ENCODE measurements at places on chromosomes 4 and X.

DNA sequence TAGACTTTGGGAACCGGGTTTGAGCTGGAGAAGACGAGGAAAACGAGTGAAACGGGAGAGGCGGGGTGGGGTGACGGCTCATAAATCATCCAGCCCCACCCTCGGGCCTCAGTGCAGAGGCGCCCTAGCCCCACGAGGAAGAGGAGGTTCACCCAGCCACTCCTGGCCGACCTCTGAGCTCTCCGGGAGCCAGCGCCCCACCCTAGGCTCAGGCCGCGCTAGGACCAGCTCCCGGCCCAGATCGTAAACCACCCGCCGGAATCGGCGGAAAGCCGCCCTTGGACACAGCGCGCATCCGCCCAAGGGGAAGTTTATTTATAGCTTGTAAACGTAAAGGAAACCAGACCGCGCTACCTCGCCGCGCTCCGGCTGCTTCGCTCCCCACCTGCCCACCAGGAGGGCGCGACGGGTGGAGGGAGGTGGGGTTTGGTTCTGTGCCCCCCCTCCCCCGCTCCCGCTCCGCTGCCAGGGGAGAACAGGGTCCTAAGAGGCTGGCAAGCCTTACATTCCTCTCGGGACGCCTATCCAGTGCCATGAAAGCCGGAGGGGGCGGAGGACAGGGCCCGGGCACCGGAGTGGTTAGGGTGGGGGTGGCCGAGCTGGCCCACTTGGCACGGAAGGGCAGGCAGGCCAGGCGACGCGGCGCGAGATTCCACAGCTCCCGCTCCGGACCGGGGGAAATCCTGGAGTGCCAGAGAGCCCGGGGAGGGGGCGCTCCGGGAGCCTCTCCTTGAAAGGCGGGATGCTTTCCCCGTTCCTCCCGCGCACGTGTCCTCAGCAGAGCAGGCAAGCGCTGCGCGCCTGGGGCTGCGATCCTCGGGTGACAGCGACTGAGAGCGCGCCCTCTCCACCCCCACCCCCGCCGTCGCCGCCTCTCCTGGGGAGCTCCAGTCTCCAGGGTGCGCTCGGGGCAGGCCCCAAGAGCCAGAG, 84.2 kb downstream of the BCOR start:
- DNase-seq = no peak

GRCh38 chr4:19368800-19369199, 882.9 kb upstream of the SLIT2 start:
- DNase-seq = no peak

- DNase-seq = no peak
Observed at GRCh38 chrX:129846716-129847115, 3.0 kb upstream of the ZDHHC9 start.

- DNase-seq = no peak
Observed at GRCh38 chrX:131288738-131289511, at the start of gene IGSF1. TSS of gene IGSF1 (minus strand) at chrX:131289306. CDS start at chrX:131286674, 2,632 bp downstream.

- no peak for DNase-seq
Observed at GRCh38 chr4:79083406-79084010, 144.3 kb upstream of the PAQR3 start.

GRCh38 chrX:46561824-46562657, 11.5 kb upstream of the CHST7 start:
- no peak for DNase-seq

GRCh38 chrX:136273986-136274385, 22.8 kb upstream of the MAP7D3 start:
- no peak for DNase-seq

DNA sequence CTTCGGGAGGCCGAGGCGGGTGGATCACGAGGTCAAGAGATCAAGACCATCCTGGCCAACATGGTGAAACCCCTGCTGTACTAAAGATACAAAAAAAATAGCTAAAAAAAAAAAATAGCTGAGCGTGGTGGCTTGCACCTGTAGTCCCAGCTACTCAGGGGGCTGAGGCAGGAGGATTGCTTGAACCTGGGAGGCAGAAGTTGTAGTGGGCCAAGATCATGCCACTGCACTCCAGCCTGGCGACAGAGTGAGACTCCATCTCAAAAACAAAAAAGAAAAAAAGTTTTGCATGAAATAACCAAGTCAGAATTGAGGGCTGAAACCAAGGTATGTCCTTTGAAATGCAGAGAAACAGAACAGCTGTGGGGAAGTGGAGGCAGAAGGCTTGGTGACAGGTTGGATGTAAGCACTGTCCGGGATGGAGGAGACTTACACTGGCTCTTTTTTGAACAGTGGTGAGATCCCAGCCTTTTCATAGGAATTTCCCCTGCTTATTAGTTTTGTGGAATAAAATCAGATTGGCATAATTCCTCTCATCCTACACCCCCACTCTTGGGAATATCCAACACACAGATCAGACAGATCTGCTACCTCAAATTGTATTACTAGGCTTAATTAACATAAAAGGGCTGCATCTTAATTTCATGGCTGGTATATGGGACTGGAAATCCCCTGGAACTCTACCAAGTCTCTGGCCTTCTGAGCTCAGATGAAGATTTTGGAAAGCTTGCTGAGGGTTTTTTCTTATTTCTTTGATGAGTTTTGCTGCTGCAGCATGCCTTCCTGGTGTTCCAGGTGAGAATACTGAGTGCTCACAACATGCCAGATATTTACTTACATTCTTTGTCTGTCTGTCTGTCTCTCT, 18.8 kb upstream of the C4orf36 start:
- no peak for DNase-seq

GRCh38 chr4:119027811-119028210, 107.8 kb upstream of the MYOZ2 start:
- DNase-seq = no peak

GRCh38 chr4:142088906-142089305, 452.5 kb downstream of the IL15 start:
- DNase-seq = no peak

DNA sequence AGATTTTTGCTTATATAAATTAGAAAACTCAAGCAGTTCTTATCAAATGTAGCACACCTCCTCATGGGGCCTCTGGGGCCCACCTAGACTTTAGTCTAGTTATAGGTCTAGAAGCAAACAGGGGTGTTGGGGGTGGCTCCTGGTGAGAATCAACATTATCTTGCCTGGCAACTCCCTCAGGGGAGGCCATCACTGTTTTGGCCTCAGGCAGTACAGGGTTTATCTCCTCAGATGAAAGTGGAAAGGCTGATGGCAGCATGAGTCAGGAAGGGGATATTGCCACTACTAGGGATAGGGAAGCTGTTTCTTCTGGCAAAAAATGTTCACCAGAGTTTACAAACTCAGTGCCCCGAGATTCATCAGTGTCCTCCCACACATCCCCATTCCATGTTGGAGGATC, 232.4 kb upstream of the BMP3 start:
- no peak for DNase-seq

- no peak for DNase-seq
Observed at GRCh38 chr4:123520325-123520724, 123.7 kb downstream of the SPRY1 start.

DNA sequence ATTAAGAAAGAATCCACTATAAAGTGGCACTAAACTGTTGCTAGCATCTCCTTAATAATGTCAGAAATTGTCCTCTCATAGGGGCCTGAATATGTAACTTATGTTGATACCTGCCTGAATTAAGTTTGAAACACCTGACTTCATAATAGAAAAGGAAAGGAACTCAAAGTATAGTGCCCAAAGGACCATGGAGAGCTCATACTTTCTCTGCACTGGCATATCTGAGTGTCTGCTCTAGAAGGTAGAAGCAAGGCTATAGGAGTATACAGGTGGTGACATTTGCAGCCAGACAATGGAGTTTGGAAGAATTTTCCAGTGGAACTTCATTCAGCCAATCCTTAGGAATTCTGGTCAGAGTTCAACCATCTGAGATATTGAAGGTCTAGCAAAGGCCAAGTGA, 988.9 kb downstream of the RAB28 start:
- DNase-seq = no peak

GRCh38 chrX:115958687-115959359, 211.7 kb upstream of the AGTR2 start:
- DNase-seq = no peak

DNA sequence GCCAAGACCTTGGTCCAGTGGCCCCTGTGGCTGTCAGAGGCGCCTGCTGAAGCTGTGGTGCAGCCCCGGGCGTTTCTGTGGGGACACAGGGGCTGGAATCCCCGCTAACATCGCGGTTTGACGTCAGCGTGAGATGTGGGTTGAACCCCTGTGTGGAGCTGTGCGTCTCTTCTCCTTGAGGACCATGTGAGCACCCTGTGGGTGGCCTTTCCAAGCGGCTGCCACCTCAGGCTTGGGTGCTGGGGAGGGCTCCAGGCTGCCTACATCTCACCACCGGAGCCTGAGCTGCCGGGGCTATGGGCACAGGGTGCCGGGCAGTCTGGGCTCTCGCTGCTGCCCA, 27.7 kb downstream of the UVSSA start:
- DNase-seq = no peak

- no peak for DNase-seq
Observed at GRCh38 chr4:17866810-17867209, 56.0 kb downstream of the NCAPG start.

- DNase-seq = peak; percentile 50
Observed at GRCh38 chr4:40056716-40057585, at the start of gene N4BP2. TSS of gene N4BP2 (plus strand) at chr4:40056850. CDS start at chr4:40097341, 40,491 bp downstream.

- no peak for DNase-seq
Observed at GRCh38 chrX:150506486-150506885, 61.9 kb upstream of the MTM1 start.

GRCh38 chr4:148514581-148514980, 72.4 kb upstream of the NR3C2 start:
- no peak for DNase-seq

DNA sequence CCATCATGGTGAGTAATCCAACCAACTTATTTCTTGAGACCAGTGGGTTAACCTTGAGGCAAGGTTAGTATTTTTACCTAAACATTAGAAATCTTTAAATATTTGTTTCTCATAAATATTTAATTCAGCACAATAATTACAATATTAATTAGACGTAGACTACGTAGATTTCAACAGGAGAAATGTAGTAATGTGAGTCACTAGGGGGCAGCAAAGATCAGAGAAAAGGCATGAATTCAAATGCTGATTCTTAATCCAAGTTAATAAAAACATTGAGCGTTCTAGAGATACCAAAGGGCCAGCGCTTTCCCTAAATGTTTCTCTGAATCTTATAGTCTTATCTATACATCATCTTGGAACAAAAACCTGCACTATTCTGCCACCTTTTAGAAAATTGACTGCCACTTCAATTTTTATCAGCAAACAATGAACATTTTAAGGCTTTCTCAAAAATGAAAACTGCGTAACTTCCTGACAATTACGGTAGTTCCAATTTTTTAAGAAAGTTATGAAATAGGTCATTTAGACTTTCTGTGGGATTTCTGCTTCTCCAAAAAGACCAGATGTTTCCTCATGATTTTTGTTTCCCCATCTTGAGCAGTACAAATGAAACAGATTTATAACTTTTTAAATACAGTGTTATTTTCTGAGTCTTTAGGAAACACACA, 180.7 kb downstream of the GASK1B start:
- no peak for DNase-seq

DNA sequence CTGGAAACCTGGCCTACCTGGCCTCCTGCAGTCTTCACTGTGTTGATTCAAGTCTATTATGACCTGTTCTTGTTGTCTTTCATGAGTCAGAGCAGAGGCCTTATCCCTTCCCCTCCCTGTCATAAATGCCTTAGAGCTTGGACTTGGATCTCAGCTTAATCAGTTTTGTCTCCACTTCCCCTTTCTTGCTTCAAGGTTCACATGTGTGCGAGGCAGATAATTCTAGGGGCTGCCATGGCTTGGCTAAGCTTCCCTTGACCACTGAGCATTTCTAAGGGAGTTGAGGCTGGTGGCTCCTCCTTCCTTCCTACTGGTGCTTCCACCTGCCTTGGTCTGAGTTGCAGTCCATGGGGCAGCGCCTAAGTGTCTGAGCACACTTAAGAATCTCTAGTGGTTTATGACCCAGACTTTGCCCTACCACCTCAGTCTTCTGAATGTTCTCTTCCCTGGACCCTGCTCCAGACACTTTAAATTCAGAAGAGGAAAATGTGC, 1.7 kb upstream of the HEPH start:
- DNase-seq = no peak

- DNase-seq = no peak
Observed at GRCh38 chrX:40530509-40530908, 50.3 kb upstream of the ATP6AP2 start.

DNA sequence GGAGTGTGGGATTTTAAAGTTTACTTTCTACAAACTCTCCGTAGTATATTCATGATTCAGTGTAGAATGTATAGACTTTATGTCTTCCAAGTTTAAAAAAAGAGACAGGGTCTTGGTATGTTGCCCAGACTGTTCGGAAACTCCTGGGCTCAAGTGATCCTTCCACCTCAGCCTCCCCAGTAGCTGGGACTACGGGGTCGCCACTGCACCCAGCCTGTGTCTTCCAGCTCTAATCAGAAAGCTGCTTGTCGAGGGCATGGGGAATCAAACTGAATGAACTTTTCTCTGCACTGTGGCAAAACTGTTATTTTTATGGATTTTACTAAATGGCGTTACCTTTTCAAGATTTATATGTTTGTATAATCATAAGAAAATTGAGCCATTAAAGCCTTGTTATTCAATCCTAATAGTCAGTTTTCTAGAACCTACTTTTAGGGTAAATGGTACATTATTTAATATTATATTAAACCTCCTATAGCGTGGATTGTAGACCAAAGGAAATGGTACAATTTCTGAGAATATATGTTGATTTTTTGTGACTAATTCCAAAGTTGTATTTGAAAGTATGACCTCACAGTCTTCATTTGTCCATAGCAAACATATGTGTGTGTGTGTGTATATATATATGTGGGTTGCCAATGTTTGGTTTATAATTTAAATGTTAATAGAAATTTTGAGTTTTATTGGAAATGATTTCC, 1.1 kb downstream of the BLOC1S4 start:
- DNase-seq = no peak

DNA sequence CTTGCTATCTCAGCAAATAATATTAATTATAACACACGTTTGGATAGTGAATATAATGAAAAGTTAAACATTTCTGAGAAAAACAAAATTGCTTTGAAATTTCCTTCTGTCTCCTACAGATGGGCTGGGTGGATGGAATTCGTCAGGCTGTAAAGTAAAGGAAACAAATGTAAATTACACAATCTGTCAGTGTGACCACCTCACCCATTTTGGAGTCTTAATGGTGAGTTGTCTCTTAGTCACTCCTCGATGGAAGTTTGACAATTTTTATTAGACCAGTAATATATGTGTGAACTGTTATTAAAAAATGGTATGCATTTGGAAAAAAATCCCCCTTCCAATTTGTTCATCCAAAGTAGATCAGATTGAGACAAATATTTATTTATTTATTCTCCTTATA, 92.5 kb upstream of the BRS3 start:
- DNase-seq = no peak

DNA sequence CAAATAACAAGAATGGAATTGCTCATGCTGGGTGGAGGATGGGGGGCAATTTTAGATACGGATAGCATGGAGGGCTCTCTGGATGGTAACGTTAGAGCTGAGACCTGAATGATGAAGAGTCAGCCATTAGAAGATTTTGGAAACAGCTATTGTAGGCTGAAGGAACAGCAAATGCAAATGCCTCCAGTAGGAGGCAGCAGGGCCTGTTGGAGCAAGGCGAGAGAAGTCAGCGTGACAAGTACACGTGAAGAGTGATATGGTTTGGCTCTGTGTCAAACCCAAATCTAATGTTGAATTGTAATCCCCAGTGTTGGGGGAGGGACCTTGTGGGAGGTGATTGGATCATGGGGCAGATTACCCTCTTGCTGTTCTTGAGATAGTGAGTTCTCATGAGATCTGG, 59.3 kb upstream of the SOD3 start:
- DNase-seq = no peak

- DNase-seq = no peak
Observed at GRCh38 chrX:30513284-30513683, 64.3 kb downstream of the TASL start.
